Osteocyte (in vitro differentiated cells): ENCODE measurements at places on chromosomes 3 and 15. TPM values are rescaled to one million over a fixed set of nuclear protein-coding genes. Genes with fewer than 3 reads are reported as not detected.
A peak's percentile ranks its signal among the peaks of the same experiment; 100 is the strongest.

Gene CAPN3
- total RNA-seq = 5.1 and 5.6 TPM in 2 replicates

DNA sequence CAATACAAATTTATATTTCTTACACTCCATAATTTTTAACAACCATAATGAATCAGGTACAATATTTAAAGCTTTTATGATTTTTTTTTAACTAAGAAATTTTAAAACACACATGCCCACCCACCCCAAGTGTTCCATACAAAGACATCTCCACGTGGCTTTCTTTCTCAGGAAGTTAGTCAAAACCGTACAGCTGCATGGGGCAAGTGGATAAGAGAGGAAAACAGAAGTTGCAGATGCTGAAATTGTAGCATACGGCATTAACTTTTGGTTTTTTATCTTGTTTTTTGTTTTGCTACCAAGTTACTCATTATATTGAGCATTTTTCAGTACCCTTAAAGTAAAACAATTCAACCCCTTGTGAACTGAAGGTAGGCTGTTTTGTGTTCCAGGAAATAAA, 14.8 kb downstream of the GNB4 start:
- H3K36me3 ChIP-seq = peaks cover 6% of the 10 kb centered on the region
- no peaks in the 10 kb centered on the region for H3K27me3 ChIP-seq
- peaks cover 41% of the 10 kb centered on the region for H3K4me1 ChIP-seq
- H3K4me3 ChIP-seq = no peak overlapping the region
- H3K27ac ChIP-seq = no peak overlapping the region

DNA sequence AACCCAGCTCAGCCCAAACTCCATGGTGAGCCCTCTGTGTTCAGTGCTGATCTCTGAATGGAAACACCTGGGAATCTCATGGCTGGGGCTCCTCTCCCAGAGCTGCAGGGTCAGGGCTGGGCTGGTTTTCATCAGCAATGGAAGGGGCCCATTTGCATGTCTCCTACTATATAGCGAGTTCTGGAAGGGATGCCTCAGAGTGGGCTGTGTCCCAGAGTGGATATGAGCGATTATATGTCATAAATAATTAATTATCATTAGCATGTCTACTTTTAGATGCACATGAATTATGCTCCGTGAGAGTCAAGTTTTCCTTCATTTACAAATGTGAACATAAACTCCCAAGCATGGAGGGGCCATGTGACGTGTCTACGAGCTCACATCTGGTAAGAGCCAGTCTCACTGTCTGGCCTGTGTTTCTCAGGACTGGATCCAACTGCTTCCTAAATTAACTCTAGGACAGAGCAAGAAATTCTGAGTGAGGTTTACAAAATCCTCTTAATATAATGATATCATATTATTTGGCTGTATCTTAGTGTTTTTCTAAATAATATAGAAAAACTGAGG, 553.4 kb downstream of the GOLGA6L6 start:
- H3K4me1 ChIP-seq = no peaks in the 10 kb centered on the region
- no peaks in the 10 kb centered on the region for H3K36me3 ChIP-seq
- H3K27ac ChIP-seq = no peak overlapping the region
- no peak for DNase-seq

DNA sequence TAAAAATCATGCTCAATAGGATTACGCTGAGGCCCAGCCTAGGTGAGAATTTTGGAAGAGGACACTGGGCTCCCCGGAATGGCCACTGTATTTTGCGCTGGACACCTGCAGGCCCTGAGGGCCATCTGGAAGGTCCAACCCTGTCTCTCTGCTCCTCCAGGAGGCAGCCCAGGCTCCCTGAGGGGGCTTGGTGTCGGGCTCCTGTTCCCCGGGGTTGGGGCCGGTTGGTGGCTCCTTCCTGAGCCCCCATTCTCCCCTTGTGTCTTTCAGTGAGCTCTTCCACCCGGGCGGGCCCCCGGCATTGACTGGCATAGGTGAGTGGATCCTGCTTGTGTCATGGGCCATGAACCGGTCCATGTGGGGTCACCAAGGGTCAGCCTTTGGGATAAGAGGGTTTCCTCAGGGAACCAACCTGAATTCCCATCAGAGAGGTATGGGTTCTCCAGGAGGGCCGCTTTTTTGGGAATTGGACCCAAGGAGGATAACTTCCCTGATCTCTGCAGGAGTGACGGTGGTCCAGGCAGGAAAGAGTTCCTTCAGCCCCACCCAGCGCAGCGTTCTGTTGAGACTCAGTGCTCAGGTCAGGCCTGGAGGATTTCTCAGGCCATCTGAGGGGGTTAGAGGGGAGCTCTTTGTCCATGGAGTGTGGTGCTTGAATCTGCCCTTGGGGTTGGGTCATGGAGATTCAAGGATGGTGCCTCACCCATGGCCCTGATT, 187.8 kb downstream of the UBE3A start:
- H3K27ac ChIP-seq = no peak overlapping the region
- no peak overlapping the region for H3K4me3 ChIP-seq
- no peaks in the 10 kb centered on the region for H3K27me3 ChIP-seq
- H3K4me1 ChIP-seq = no peaks in the 10 kb centered on the region
- DNase-seq = peak; percentile 81
